ENCODE measurements at places on chromosomes 16 and 17.

GRCh38 chr17:50259477-50260324 lies 14.6 kb upstream of the TMEM92 start:
- DNase-seq, result no peak

DNA sequence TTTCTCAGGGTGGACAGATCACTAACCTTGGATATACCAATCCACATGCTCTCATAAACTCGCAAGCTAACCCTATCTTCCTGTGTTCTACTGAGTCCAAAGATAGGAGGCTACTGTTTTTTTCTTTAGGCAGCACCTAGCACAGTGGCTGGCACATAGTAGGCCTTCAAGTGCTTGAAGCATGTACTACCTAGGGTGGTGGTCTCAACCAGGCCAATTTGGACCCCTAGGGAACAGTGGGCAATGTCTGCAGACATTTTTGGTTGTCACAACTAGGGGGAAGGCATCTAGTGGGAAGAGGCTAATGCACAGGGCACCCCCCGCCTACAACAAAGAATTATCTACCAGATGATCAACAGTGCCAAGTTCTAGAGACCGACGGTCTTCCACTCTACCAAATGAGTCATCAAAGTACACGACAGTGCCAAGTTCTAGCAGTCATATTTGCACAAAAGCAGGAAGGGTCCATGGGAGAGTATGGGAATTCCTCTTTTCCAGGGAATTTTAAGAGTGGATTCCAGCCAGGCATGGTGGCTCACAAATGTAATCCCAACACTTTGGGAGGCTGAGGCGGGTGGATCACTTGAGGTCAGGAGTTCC lies 390.3 kb downstream of the SLC39A11 start:
- DNase-seq, result no peak

DNA sequence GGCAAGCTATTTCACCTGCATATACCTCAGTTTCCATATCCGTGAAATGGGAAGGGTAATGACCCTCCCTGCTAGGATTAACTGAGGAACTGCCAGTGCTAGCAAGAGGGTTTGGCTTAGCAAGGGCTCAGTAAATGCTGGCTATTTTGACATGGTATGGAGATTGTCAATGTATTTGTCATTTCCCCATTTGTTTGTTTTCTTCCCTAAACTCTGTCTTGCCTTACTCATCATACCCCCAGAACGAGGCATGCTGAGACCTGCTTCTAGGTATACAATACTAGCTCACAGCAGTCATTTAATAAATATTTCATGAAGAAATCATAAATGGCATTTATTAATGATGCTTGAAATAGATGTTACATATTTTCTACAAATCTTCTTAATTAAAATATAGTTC lies 124.0 kb downstream of the DYNLRB2 start:
- DNase-seq, result no peak

DNA sequence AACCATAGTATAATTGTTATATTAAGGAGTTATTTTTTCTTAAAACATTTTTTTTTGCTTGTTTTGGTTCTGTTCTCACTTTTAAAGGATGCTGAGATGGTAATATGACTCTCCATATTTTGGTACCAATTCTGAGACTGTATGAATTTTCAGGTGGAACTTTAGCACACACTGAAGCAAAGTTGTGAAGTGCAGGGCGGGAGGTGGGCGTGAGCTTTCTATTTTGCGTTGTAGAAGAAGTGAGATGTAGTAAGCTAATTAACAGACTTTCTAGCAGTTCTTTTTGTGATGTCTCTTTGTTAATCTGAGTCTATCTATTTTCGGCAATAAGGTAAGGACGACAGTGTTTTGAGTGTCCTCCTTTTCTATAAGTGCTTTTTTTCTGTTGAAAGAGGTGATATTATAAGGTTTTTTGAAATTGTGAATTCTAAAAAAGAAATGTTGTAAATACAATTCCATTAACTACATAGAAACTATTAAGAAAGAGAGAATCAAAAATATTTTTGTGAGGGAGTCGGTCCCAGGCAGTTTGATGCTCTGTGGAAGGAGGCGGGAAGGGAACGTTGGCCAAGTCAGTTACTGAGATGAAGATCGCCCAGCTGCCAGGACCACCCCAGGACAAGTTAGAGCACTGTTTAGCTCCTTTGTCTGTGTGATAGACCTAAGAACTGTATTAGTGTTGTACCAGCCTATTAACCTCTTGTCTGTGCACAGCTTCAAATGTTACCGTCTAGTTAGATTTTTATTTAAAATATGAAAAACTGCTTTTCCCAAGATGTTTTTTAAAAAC lies 65.0 kb downstream of the CCDC182 start:
- no peak for DNase-seq

DNA sequence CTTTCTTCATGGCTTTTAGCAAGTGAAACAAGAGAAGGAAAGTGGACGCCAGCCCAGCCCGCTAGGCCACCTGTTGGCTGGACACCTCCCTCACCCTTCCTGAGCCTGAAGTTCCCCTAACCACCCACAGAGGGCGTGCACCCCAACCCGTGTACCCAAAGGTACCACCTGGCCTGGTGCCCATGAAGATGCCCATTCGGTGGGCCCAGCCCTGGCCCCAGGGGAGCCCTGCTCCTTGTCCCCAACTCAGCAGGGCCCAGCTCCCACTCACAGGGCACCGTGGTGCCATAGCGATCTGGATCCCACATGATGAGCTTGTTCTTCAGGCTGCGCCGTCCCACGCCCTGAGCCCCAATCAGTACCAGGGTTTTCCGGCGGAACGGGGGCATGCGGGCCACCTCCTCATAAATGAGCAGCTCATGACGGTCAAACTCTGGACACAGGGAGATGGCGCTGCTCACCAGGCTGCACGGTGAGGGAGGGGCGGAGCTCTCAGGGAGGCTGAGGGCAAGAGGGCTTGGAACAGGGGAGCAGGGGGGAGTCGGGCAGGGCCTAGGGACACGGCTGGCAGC lies 26.8 kb downstream of the MPP2 start:
- DNase-seq, result peak; percentile 45

GRCh38 chr16:8694795-8695728 lies 20.6 kb downstream of the ABAT start:
- DNase-seq, result no peak

All from SHP77 (cell line).